ENCODE measurements at places on chromosomes 11 and 22. TPM values are rescaled to one million over a fixed set of nuclear protein-coding genes. Genes with fewer than 3 reads are reported as not detected.

CD3D gene
- total RNA-seq: not detected

ABTB2 gene
- 9.6 TPM for total RNA-seq

LMO2 gene
- not detected for total RNA-seq

P4HA3 gene
- total RNA-seq: 3.1 TPM

PHOX2A gene
- not detected for total RNA-seq

MFRP gene
- total RNA-seq: under 0.01 TPM

F2 gene
- total RNA-seq: not detected

VWA5A gene
- total RNA-seq: 30.8 TPM

All from smooth muscle cell of trachea (primary cell).